ENCODE measurements at places on chromosomes 7 and 10. TPM values are rescaled to one million over a fixed set of nuclear protein-coding genes. Genes with fewer than 3 reads are reported as not detected.

DNA sequence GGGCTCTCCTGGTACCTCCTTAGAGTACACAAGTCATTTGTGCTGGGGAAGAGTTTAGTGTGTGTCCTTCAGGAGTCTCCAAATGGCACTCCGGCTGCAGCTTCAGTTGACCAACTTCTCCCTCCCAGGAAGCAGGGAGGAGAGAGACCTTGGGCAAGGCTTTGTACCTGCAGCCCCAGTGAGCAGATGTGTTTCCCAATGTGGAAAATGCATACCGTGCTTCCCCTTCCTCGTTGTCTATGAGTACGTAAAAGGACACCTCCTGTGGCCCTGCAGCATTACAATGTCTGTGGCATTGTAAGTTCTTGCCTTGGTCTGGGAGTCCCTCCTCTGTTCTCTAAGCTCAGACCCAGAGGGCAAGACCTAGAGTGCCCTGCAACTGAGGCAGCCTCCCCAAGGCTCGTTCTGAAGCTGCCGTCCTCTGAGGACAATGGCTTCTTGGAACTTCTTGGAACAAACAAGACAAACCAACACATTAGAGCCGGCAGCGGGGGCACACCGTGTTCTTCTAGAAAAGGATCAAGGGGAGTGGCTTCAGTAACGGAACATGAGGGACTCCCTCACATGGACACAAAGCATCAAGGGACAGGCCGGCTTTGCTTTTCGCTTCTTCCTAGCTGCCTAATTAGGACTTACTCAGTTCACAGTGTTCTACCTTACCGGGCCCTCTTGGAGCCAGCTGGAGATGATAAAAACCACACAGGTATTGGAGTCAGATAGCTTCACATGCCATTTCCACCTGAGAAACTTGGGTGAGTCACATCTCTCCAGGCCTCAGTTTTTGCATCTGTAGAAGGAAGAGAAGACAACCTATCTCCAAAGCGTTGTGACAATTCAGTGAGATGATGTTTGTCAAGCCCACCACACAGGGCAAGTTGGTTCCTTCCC is 20.9 kb upstream of the PPA1 start:
- no peak overlapping the region for H3K27ac ChIP-seq
- H3K4me3 ChIP-seq: no peak overlapping the region
- H3K4me1 ChIP-seq: peaks cover 10% of the 10 kb centered on the region
- peaks cover 39% of the 10 kb centered on the region for H3K27me3 ChIP-seq
- no peaks in the 10 kb centered on the region for H3K36me3 ChIP-seq
- no peak for DNase-seq

- no peak overlapping the region for H3K27ac ChIP-seq
- no peak overlapping the region for H3K4me3 ChIP-seq
- no peaks in the 10 kb centered on the region for H3K36me3 ChIP-seq
- no peak for DNase-seq
- H3K27me3 ChIP-seq: peaks cover 18% of the 10 kb centered on the region
Observed at GRCh38 chr10:100567249-100567648, 31.5 kb downstream of the HIF1AN start.

Gene RASA4B
- total RNA-seq: 17.2 TPM

- H3K36me3 ChIP-seq: no peaks in the 10 kb centered on the region
- no peaks in the 10 kb centered on the region for H3K27me3 ChIP-seq
- no peak overlapping the region for H3K4me3 ChIP-seq
- H3K27ac ChIP-seq: no peak overlapping the region
- no peak for DNase-seq
- peaks cover 27% of the 10 kb centered on the region for H3K4me1 ChIP-seq
Observed at GRCh38 chr10:24690961-24691512, 32.6 kb downstream of the ARHGAP21 start.

- H3K4me1 ChIP-seq: peaks cover 75% of the 10 kb centered on the region
- no peaks in the 10 kb centered on the region for H3K36me3 ChIP-seq
- H3K27me3 ChIP-seq: no peaks in the 10 kb centered on the region
- DNase-seq: no peak
- no peak overlapping the region for H3K4me3 ChIP-seq
- peak overlapping the region; percentile 87 for H3K27ac ChIP-seq
Observed at GRCh38 chr10:69486922-69487730, 35.9 kb downstream of the TSPAN15 start.

DNA sequence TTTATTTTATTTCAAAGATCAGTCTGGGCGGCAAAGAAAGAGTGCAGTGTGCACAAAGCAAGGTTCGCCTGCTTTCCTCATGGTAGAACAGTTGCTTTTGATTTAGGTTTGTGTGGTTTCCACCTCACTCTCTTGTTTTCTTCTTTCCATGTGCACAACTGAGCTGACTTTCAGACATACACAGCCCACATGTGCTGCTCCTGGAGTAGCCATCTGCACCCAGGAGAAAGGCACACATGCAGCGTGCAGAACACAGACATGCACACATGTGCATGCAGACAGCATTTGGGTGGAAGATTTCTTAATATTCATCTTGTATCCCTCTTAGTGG is 302.1 kb downstream of the FZD1 start:
- peak overlapping the region; percentile 42 for H3K27ac ChIP-seq
- H3K27me3 ChIP-seq: no peaks in the 10 kb centered on the region
- H3K4me3 ChIP-seq: no peak overlapping the region
- H3K36me3 ChIP-seq: no peaks in the 10 kb centered on the region

Gene DGKI
- total RNA-seq: 1.4 TPM

Gene TFPI2
- 3.6 TPM for total RNA-seq

GRCh38 chr7:134850066-134850465 is 70.6 kb downstream of the CALD1 start:
- no peaks in the 10 kb centered on the region for H3K27me3 ChIP-seq
- peaks cover 82% of the 10 kb centered on the region for H3K4me1 ChIP-seq
- H3K27ac ChIP-seq: peak overlapping the region; percentile 85
- no peak for DNase-seq

Gene NPFFR1
- under 0.01 TPM for total RNA-seq

DNA sequence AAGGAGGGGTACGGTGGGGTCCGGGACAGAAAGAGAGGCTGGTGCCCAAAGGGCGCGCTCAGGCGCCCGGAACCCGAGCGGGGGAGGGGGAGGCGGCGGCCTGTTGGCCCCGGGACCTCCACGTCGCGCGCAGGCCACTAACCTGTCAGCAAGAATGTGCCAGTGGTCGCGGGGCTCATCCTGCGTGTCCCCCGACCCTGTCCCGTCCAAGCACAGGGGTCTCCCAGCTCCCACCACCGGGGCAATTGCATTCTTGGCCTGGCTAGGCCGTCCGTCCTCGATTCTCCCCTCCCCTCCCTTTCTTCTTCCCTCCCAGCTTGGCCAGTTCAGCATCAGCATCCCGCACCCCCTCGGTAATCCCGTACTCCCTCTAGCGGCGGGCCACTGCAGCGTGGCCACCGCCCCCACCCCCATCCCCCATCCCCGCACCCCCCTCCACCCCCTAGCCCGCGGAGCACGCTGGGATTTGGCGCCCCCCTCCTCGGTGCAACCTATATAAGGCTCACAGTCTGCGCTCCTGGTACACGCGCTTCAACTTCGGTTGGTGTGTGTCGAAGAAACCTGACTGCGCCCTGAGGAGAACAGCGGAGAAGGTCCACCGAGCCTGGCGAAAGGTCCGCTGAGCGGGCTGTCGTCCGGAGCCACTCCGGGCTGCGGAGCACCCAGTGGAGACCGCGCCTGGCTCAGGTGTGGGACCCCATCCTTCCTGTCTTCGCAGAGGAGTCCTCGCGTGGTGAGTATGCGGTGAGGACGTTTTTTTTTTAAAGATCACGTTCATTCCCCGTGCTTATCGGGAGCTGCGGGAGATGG is at the start of gene SGCE:
SGCE (minus strand) TSS at position 286 of the 810 bp plus-strand sequence; CDS start at position 251, 35 bp downstream.
- H3K4me1 ChIP-seq: peaks cover 27% of the 10 kb centered on the region
- DNase-seq: peak; percentile 92
- H3K4me3 ChIP-seq: peak within 1 kb of the TSS; percentile 74
- H3K27me3 ChIP-seq: no peaks in the 10 kb centered on the region
- peak within 1 kb of the TSS; percentile 82 for H3K27ac ChIP-seq

DNA sequence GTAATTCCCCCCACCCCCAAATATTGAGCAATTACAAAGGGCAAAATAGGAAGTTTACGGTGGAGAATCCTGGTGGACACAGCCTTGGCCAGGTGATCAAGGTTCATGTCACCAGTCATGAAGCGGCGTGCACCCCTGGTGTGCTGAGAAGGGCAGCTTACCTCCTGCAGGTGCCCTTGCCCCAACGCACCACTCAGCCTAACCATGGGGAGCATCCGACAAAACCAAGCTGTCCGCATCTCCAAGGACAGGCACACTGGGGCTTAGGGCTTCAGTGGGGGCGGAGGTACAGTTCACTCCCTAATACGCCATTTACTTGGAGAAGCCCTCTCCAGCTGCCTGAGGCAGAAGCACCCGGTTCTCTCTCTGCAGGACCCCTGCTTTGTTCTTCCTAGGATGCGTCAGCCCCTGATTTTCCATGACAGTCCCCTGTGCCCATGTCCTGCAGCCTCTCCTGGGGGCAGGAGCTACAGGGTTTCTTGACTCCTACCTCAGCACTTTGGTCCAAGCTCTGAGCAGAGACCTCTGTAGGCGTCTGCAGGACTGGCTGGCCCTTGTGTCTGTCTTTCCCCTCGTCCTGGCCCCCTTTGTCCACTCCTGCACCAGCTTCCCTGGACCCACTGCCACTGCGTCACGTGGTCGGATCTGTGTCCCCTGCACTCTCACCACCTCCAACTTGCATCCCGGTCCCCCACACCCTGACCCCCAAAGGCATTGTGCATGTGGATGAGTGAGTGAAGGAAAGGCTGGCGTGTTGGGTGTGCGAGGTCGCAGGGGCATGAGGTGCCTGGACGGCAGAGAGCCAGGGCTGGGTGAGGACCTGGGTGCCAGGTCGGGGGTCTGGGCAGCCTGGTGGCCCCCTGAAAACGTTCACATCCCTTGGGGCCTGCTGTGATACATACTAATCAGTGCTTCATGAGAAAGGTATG is 113.7 kb downstream of the LHPP start:
- no peaks in the 10 kb centered on the region for H3K36me3 ChIP-seq
- H3K4me3 ChIP-seq: no peak overlapping the region
- DNase-seq: peak; percentile 49
- H3K27me3 ChIP-seq: no peaks in the 10 kb centered on the region
- H3K4me1 ChIP-seq: no peaks in the 10 kb centered on the region

Gene AKR1E2
- total RNA-seq: 32.5 TPM

GRCh38 chr10:109454691-109455090 is 468.6 kb downstream of the XPNPEP1 start:
- no peak overlapping the region for H3K4me3 ChIP-seq
- peaks cover 11% of the 10 kb centered on the region for H3K4me1 ChIP-seq
- no peaks in the 10 kb centered on the region for H3K36me3 ChIP-seq
- no peak overlapping the region for H3K27ac ChIP-seq
- DNase-seq: no peak
- H3K27me3 ChIP-seq: peaks cover 31% of the 10 kb centered on the region

- no peak for DNase-seq
- H3K4me1 ChIP-seq: no peaks in the 10 kb centered on the region
- H3K27me3 ChIP-seq: no peaks in the 10 kb centered on the region
- H3K36me3 ChIP-seq: no peaks in the 10 kb centered on the region
Observed at GRCh38 chr10:52778511-52779392, 6.2 kb upstream of the MBL2 start.

Gene RNF32
- total RNA-seq: 2.1 TPM

Gene CHN2
- total RNA-seq: 37.7 TPM

DNA sequence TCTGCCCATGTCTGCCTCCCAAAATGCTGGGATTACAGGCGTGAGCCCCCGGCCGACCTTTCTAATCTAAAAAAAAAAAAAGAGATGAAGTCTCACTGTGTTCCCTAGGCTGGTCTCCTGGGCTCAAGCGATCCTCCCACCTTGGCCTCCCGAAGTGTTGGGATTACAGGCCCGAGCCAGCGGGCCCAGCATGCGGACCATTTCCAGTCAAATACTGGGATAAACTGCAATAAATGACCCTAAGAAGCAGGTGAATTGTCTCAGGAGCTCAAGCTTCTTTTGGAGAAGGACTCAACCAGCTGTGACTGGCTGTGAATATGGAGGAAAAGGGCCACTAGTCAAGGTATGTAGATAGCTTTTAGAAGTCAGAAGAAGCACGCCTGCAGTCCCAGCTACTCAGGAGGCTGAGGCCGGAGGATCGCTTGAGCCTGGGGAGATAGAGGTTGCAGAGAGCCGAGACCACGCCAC is 550 bp upstream of the CREM start:
- no peaks in the 10 kb centered on the region for H3K27me3 ChIP-seq
- H3K27ac ChIP-seq: peak overlapping the region; percentile 100
- H3K4me3 ChIP-seq: peak overlapping the region; percentile 66
- H3K36me3 ChIP-seq: no peaks in the 10 kb centered on the region
- no peak for DNase-seq

GRCh38 chr10:129055225-129055624 is 411.8 kb upstream of the MGMT start:
- H3K36me3 ChIP-seq: no peaks in the 10 kb centered on the region
- H3K27ac ChIP-seq: no peak overlapping the region
- DNase-seq: no peak
- H3K27me3 ChIP-seq: no peaks in the 10 kb centered on the region

GRCh38 chr7:110205899-110206298 is 885.0 kb upstream of the LRRN3 start:
- H3K27me3 ChIP-seq: no peaks in the 10 kb centered on the region
- H3K27ac ChIP-seq: no peak overlapping the region
- no peak for DNase-seq
- H3K36me3 ChIP-seq: no peaks in the 10 kb centered on the region
- H3K4me1 ChIP-seq: no peaks in the 10 kb centered on the region
- no peak overlapping the region for H3K4me3 ChIP-seq

DNA sequence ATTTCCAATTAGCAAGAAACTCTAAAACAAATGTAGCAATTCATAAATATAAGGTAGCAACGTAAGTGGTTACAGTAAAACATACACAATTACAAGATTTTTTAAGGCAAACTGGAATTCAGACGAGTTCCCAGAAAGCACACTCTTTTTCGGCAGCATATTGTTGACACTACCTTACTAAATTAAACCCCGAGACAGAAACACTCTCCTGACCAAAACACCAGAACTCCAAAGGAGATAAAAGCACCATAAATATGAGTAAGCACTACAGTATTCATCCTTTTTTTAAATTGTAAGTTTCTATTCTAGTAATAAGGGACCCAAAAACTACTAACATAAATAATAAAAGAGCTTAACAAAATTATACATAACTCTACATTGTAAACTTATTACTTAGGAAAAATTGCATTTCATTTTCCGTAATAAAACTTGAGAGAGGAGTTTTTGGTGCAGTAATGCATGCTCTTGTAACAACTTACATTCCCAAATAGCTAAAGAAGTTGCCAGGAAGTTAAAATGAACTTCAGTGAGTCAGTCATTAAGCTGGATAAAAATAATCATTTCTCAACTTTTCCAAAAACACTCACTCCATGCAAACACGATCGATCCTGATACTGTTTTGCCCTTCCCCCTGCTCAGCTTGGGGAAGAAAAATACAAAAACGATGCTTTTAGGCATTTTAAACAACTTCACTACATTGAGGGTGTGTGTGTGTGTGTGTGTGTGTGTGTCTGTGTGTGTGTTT is 2.0 kb downstream of the PIP4K2A start:
- peak overlapping the region; percentile 91 for H3K27ac ChIP-seq
- H3K4me1 ChIP-seq: no peaks in the 10 kb centered on the region
- no peaks in the 10 kb centered on the region for H3K27me3 ChIP-seq
- DNase-seq: no peak
- no peaks in the 10 kb centered on the region for H3K36me3 ChIP-seq
